ENCODE measurements at places on chromosomes 7 and 10.

GRCh38 chr7:18663321-18663720, 167.8 kb downstream of the HDAC9 start:
- no peak for DNase-seq

- DNase-seq: no peak
Observed at GRCh38 chr7:98852826-98853225, 17.0 kb downstream of the TMEM130 start.

- DNase-seq: no peak
Observed at GRCh38 chr7:136036336-136036735, 59.2 kb upstream of the MTPN start.

DNA sequence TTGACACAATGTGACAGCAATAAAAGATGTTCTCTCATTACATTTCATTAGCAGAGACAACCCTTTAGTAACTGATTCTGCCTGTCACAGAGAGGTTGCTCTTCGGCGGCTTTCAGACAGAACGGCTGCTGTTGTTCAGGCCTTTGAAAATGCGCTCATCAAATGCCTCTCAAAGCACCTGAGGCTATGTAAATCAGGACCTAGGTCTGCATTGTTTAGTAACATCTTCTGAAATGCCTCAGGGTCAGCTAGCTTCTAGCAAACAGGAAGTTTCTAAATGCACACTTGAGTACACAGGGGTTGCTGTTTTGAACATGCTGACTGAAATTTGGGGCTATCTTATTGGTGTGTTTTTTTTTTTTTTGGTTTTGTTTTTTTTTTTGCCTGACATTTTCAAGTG, 143.3 kb upstream of the DKK1 start:
- DNase-seq: no peak

GRCh38 chr10:131881104-131881880, 19.5 kb upstream of the PPP2R2D start:
- no peak for DNase-seq

GRCh38 chr7:114924038-114924712, 2.3 kb downstream of the MDFIC start:
- no peak for DNase-seq

DNA sequence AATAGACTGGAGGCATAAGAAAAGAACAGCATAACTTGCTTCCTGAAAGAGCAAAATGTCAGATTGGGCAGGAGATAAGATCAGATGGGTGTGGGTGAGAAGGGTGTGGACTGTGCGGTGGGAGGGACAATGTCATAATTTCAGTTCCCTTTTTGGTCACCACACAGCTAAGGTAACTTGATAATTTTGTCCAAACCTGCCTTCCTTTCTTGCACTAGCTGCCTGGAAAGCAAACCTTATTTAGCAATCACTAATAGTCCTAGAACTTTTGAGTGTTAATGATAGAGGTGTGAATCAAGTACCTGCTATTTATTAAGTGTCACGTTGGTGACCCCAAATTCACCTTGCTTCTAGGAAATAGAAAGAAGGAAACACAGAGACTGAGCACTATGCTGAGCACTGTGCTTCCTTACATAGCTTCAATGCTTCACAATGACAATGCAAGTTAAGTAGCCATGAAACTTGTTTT, 72.4 kb upstream of the SP4 start:
- no peak for DNase-seq

- DNase-seq: no peak
Observed at GRCh38 chr7:47939425-47940036, 8.7 kb downstream of the PKD1L1 start.

DNA sequence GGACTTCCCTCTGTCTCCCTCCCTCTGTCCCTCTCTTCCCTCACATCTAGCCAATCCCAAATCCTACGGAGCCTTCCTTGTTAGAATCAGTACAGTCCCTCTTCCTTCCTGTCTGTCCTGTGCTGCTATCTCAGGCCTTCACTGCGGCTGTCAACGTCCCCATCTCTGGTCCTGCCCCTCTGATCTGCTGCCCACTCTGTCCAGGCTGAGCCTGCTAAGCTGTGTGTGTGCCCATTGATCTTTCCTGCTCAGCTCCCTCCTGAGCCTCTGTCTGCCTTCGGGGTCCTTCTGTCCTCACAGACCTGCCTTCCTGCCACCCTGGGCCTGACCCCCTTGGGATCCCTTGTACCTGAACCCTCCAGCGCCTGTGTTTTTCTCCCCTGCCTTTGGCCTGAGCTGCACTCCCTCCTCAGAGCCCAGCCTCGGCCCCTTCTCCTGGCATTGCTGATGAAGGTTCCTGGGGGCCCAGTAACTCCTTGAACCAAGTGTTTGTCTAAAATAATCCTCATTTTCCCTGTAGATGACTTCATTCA, 182.1 kb upstream of the SHH start:
- no peak for DNase-seq

DNA sequence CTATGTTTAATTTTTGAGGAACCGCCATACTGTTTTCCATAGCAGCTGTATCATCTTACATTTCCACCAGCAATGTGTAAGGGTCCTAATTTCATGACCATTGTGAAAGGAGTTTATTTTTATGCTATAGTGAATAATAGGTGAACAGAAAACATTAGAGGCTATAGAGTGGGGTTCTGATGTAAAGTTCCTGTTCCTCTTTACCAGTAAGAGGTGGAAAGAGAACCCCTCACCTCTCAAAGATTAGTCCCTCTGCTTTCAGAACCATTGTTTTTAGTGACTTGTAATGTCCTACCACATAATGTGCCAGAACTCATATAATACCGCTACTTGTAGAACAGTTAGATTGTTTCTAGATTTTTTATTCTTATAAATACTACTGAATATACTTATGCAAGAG, 34.2 kb downstream of the SUFU start:
- no peak for DNase-seq

- DNase-seq: no peak
Observed at GRCh38 chr7:92748495-92748894, 87.9 kb downstream of the CDK6 start.

- DNase-seq: no peak
Observed at GRCh38 chr7:52146871-52147634, 830.4 kb upstream of the COBL start.

GRCh38 chr10:4093438-4093837, 308.4 kb upstream of the KLF6 start:
- DNase-seq: no peak

Data from hippocampal formation (tissue), 2 donors.